ENCODE measurements at places on chromosomes 1 and 21. TPM values are rescaled to one million over a fixed set of nuclear protein-coding genes. Genes with fewer than 3 reads are reported as not detected.

COG2 gene
- total RNA-seq, result 27.0 TPM

- no peaks in the 10 kb centered on the region for H3K4me1 ChIP-seq
- no peak for DNase-seq
- peaks cover 6% of the 10 kb centered on the region for H3K36me3 ChIP-seq
- H3K27ac ChIP-seq, result no peak overlapping the region
- no peak overlapping the region for H3K4me3 ChIP-seq
These were observed 131.6 kb downstream of the DISP1 start for GRCh38 chr1:222946436-222946835.

RHD gene
- 0.44 TPM for total RNA-seq

DNA sequence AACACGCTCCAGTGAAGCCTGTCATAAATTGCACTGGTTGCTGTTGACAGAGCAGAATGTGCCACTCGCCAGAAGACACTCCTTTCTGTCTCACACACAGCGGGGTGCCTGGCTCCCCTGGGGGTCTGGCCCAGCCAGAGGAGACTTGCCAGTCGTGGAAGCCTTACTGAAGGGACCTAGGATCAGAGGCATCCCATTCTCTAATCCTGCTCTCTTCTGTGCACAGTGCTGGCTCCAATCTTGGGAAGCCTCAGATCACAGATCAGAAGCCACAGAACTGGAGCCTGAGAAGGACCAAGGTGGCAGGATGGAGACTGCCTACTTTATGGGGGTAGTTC lies 1.4 kb downstream of the SLC9A1 start:
- H3K36me3 ChIP-seq, result no peaks in the 10 kb centered on the region
- H3K27ac ChIP-seq, result no peak overlapping the region
- no peaks in the 10 kb centered on the region for H3K27me3 ChIP-seq
- peak overlapping the region; percentile 72 for H3K4me3 ChIP-seq
- no peak for DNase-seq

- H3K27me3 ChIP-seq, result no peaks in the 10 kb centered on the region
- H3K27ac ChIP-seq, result no peak overlapping the region
- H3K4me1 ChIP-seq, result peaks cover 5% of the 10 kb centered on the region
- H3K4me3 ChIP-seq, result no peak overlapping the region
- H3K36me3 ChIP-seq, result no peaks in the 10 kb centered on the region
These were observed 19.9 kb upstream of the PTCH2 start for GRCh38 chr1:44862829-44863401.

DNA sequence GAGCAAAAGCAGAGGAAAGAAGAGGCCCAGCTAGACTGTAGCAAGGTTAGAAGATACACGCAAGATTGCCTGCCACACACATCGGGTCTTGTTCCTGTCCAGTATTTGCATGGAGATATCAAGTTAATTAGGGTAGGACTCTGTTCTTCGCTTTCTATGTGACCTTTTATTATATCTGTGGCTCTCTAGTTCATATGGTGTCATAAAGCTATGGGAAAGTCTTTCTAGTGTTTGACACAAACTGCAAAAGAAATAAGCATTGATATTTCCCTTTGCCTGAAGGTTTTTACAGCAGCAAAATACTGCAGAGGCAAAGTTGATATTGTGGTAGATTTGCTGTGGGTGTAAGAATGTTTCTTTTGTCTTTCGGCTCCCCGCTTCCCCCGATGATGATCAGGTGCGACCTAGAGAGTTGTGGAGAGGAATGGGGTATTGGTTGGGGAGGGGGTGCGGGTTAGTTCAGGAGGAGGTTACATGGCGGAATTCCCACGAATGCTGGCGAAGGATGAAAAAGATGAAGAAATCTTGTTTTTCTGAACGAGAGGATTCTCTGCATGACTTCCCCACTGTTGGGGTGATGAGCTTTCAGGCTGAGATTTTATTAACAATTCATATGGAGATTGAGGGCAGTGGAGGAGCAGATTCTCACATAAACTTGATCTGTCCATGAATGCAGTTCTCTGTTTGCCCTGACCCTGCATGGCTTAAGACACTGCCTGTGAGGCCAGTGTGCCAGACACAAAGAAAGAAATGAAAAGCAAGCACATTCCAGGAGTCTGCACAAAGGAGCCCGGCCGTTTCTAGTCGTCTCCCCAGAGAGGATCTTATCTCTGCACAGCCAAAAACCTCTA lies 550.2 kb downstream of the USP25 start:
- no peaks in the 10 kb centered on the region for H3K4me1 ChIP-seq
- DNase-seq, result no peak
- H3K27me3 ChIP-seq, result no peaks in the 10 kb centered on the region

DNA sequence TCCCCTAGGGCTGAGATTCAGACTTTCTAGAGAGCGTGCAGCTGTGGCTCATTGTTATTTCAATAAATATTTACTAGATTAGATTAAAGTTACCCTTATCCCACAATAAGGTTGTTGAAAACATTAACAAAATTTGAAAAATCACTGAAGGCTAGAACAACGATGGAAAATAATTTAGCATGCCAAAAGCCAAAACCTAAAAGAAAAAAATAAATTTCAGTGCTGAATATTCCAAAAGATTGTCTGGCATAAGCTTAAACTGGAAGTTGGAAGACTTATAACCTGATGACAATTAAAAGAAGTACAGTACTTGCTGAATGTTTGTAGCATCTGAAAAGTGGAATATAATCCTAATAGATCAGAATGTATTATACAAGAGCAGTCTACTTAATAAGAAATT lies 221.3 kb downstream of the USH2A start:
- no peaks in the 10 kb centered on the region for H3K27me3 ChIP-seq
- DNase-seq, result no peak

DNA sequence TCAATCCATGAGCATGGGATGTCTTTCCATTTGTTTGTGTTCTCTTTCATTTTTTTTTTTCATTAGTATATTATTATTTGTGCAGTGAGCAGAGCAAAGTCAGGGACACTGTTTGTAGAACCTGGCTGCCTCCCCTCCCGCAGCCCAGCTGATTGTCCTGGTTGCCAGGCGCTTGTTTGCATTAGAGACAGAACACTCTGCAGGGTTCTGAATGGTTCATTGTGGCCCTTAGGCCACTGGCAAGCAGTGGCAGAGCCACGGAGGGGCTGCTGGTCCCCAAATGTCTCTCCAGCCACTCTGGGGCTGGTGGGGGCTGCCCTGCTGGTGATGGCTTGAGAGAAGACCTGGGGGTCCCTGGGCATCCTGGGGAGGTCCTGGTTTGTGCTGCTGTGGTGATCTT lies 29.0 kb downstream of the ETS2 start:
- no peak overlapping the region for H3K4me3 ChIP-seq
- no peak for DNase-seq
- H3K27ac ChIP-seq, result no peak overlapping the region
- peaks cover 5% of the 10 kb centered on the region for H3K4me1 ChIP-seq
- no peaks in the 10 kb centered on the region for H3K36me3 ChIP-seq

DNA sequence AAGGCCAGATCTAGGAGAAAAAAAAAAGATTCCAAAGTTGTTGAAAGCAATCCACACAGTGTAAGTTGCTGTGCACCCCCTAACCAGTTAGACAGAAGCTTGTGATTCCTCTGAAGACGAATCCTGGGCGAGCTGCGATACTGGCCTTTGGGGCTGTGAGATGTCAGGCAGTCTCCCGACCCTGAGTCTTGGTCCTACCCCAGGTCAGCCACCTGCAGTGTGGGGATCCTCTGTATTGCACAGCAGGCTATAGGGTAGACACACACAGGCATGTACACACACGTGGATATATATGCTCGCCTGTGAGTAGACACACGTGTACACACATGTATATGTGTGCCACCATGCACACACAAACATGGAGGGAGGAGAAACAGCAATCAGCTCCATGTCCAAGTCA lies 12.9 kb downstream of the ACTRT2 start:
- H3K4me1 ChIP-seq, result no peaks in the 10 kb centered on the region
- no peaks in the 10 kb centered on the region for H3K27me3 ChIP-seq
- H3K36me3 ChIP-seq, result no peaks in the 10 kb centered on the region

- no peak for DNase-seq
- no peak overlapping the region for H3K4me3 ChIP-seq
- H3K4me1 ChIP-seq, result no peaks in the 10 kb centered on the region
- H3K27me3 ChIP-seq, result no peaks in the 10 kb centered on the region
- H3K36me3 ChIP-seq, result no peaks in the 10 kb centered on the region
These were observed 268.6 kb upstream of the RGS18 start for GRCh38 chr1:191889623-191890003.

GRCh38 chr1:44217809-44218410 lies 4.6 kb downstream of the DMAP1 start:
- H3K36me3 ChIP-seq, result no peaks in the 10 kb centered on the region
- H3K27ac ChIP-seq, result no peak overlapping the region
- H3K27me3 ChIP-seq, result no peaks in the 10 kb centered on the region
- DNase-seq, result no peak
- no peak overlapping the region for H3K4me3 ChIP-seq
- peaks cover under 1% of the 10 kb centered on the region for H3K4me1 ChIP-seq

DNA sequence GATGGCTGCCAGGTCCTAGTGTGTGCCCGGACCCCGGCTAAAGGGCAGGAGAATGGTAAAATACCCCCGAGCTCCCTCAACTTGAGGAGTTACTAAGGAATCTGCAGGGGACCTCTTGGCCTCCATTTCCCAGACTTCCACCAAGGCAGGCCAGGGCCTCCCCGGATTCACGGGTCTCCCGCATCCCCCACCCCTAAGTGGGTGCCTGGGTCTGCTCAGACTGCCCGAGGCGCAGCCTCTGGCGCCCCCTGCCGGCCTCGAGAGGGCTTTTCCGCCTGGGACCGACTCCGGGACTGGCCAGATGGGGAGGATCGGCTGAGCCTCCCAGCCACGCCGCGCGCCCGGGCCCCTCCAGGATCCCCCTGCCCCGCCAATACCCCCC lies 1.7 kb downstream of the PLEKHG5 start:
- H3K4me1 ChIP-seq, result peaks cover 11% of the 10 kb centered on the region
- peak; percentile 85 for DNase-seq
- H3K27ac ChIP-seq, result no peak overlapping the region
- peak overlapping the region; percentile 50 for H3K4me3 ChIP-seq

GRCh38 chr1:9696793-9697192 lies 45.3 kb downstream of the PIK3CD start:
- H3K27ac ChIP-seq, result no peak overlapping the region
- no peak overlapping the region for H3K4me3 ChIP-seq
- DNase-seq, result no peak
- no peaks in the 10 kb centered on the region for H3K36me3 ChIP-seq
- H3K27me3 ChIP-seq, result no peaks in the 10 kb centered on the region
- H3K4me1 ChIP-seq, result peaks cover 5% of the 10 kb centered on the region

- no peaks in the 10 kb centered on the region for H3K27me3 ChIP-seq
- no peak overlapping the region for H3K4me3 ChIP-seq
- no peaks in the 10 kb centered on the region for H3K36me3 ChIP-seq
- no peak for DNase-seq
These were observed 11.5 kb downstream of the KCNA2 start for GRCh38 chr1:110594456-110595352.

DNA sequence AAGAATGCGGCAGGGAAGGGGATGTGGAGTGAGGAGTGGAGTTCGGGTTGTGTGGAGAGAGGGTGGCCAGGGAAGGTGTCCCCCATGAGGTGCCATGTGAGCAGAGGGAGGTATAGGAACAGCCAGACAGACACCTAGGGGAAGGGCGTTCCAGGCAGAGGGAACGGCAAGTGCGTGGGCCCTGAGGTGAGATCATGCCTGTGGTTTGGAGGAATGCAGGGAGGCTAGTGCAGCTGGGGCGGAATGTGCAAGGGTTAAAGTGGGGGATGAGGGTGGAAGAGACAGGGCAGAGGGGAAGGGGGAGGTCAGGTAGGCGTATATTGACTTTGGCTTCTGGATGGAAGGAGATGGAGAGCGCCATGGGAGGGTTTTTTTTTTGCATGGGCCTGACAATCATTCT lies 31.6 kb upstream of the PADI6 start:
- H3K36me3 ChIP-seq, result no peaks in the 10 kb centered on the region
- no peak overlapping the region for H3K27ac ChIP-seq
- no peaks in the 10 kb centered on the region for H3K4me1 ChIP-seq
- DNase-seq, result no peak

GRCh38 chr1:2241820-2242219 lies 13.7 kb downstream of the SKI start:
- peaks cover 88% of the 10 kb centered on the region for H3K4me1 ChIP-seq
- no peaks in the 10 kb centered on the region for H3K36me3 ChIP-seq
- no peak overlapping the region for H3K27ac ChIP-seq
- H3K27me3 ChIP-seq, result no peaks in the 10 kb centered on the region

TENT5C gene
- 19.3 TPM for total RNA-seq

DNA sequence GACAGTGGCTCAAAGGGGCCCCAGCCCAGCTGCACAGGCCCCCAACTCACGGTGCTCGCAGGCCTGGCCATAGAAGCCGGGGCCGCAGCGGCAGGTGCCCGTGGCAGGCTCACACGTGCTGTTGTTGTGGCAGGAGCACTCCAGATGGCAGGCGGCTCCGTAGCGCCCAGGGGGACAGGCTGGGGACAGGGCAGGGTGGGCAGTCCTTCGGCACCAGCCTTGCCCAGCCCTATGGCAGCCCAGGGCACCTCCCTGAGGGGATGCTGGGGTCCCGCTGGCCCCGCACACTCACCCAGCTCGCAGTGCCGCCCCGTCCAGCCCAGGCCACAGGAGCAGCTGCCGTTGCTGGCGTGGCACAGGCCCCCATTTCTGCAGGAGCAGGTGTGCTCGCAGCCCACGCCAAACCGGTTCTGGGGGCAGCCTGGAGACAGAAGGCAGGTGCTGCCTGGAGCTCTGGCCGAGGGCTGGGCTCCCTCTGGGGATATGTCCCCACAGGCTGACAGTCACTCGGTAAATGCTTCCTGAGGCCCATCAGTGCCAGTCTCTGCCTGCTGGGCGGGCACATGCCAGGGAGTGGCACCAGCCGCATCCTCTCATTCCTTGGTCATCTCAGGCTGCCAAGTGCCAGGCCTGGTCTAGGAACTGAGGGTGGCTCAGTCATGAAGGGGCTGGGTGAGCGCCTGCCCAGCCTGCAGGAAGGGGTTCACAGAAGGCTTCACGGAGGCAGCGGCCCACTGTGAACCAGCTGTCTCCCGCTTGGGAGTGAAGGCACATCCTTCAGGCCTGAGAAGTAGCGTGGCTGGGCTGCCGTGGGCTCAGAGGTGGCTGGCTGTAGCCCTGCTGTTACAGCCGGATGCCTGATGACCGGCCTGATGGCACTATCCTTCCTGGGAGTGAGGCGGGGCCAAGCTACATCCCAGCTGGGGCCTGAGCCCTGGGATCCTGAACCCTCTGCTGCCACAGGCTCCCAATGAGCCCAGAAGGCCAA lies 40.1 kb downstream of the ARHGEF16 start:
- no peaks in the 10 kb centered on the region for H3K36me3 ChIP-seq
- DNase-seq, result no peak
- peaks cover 11% of the 10 kb centered on the region for H3K4me1 ChIP-seq
- no peaks in the 10 kb centered on the region for H3K27me3 ChIP-seq
- H3K4me3 ChIP-seq, result no peak overlapping the region

GRCh38 chr21:46556802-46557201 lies 48.1 kb downstream of the S100B start:
- no peak for DNase-seq
- H3K4me1 ChIP-seq, result no peaks in the 10 kb centered on the region
- H3K36me3 ChIP-seq, result peaks cover 88% of the 10 kb centered on the region
- H3K27ac ChIP-seq, result no peak overlapping the region

GRCh38 chr1:7229696-7230631 lies 444.7 kb downstream of the CAMTA1 start:
- no peak for DNase-seq
- H3K27me3 ChIP-seq, result no peaks in the 10 kb centered on the region
- H3K4me3 ChIP-seq, result no peak overlapping the region
- H3K36me3 ChIP-seq, result no peaks in the 10 kb centered on the region
